ENCODE measurements at places on chromosomes 2 and 18.

DNA sequence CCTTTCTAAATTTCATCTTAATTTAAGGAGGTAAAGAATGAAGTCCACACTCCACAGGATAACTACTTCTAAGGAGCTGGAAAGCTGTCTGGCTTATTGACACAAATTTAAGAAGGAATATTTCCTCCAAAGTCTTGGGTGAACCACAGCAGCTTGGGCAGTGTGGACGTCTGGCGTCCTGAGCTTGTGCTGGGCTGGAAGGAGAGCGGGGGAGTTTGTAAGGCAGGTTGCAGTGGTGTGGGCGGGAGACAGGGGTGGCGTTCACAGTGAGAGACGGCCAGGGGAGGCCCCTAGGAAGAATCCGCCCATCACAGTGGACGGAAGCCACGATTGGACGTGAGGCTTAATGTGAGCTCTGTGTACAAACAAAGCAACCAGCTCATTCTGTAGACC, 25.7 kb downstream of the ADI1 start:
- peak; percentile 64 for DNase-seq

DNA sequence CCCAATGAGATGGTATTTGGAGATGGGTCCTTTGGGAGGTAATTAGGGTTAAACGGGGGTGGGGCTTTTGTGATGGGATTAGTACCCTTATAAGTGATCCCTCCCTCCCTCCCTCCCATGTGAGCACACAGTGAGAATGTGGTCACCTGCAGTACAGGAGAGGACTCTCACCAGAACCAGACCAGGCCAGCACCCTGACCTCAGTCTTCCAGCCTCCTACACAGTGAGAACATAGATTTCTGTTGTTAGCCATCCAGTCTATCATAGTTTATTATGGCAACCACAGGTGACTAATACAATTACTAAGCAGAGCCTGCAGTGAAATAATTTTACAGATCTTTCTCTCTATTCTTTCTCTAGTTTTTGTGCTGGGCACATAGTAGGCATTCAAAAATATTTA, 137.7 kb upstream of the PKDCC start:
- DNase-seq: no peak

- no peak for DNase-seq
These were observed 906.6 kb upstream of the CDH2 start for GRCh38 chr18:29083545-29083944.

GRCh38 chr2:6036211-6036610, 344.0 kb downstream of the SOX11 start:
- DNase-seq: no peak

GRCh38 chr2:120108049-120108448, 95.2 kb downstream of the EPB41L5 start:
- DNase-seq: no peak

DNA sequence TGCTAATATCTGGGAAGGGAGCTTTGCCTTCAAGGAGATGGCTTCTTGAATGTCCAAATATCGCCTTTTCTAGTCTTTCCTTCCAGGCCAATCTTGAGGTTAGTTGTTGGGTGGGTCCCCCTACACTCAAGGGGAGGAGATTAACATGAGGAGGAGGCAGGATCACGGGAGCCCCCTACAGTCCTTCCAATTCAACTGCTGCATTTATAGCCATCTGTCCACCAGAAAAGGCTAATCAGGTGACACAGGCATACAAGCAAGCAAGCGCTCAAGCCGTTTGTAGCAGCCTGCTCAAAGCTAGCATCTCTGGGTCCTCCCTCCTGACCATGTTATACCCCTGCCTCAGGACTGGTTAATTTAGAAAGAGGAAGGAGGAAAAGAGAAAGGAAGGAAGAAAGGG, 87.6 kb downstream of the MRPS9 start:
- no peak for DNase-seq

DNA sequence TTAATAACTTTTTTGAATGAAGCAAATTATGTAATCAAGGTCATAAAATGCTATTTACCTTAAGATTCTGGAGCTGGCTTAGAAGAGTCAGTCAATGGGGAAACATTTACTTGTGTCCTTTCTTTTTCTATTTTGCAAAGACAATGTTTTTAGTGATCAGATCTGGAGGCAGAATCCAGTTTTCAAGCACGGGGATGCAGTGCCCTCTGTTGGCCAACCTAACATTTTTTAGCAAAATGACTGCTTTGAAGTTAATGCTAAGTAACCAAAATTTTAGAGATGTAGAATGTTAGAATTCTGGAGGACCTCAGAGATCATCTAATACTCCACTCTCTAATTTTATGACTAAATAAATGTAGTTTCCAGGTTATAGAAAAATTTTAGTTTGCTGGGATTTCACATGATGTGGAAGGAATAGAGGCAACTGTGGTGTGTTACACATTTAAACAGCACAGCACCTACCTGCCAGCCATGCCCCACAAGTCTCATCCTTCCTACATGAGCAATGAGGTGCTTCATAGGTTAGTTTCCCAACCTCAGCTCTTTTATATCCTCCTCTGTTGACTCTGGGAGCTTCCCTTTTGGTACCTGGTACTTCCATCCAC, 23.6 kb upstream of the SLC9A4 start:
- no peak for DNase-seq

- DNase-seq: no peak
These were observed 173.1 kb upstream of the NYAP2 start for GRCh38 chr2:225226441-225226840.

DNA sequence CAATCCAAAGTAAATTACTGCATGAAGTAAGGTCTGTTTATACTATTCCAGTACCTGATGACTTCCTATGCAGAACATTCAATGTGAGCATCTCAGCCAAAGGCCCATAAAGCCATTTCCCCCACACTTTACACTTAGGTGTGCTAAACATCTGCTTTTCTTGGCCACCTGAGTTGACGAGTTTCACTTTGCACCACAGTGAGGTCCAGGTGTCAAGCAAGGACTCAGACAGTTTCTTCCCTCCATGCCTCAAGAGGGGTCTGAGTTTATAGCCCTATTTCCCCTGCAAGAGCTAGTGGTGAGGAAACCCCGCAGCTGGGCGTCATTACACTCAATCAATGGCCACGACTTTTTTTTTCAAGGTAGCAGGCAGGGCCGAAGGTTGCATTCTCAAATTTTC, 107.7 kb downstream of the MREG start:
- no peak for DNase-seq

- DNase-seq: no peak
These were observed 79.3 kb upstream of the IGFBP5 start for GRCh38 chr2:216774620-216775019.
